ENCODE measurements at places on chromosomes 5 and 9.

- no peak for DNase-seq
These were observed at the start of gene BICD2 for GRCh38 chr9:92764381-92764987. Gene BICD2, minus strand, starts transcription at chr9:92764833. Its CDS starts 89 bp downstream, at chr9:92764744.

- no peak for DNase-seq
These were observed 637.6 kb upstream of the SGCD start for GRCh38 chr5:155689406-155689805.

DNA sequence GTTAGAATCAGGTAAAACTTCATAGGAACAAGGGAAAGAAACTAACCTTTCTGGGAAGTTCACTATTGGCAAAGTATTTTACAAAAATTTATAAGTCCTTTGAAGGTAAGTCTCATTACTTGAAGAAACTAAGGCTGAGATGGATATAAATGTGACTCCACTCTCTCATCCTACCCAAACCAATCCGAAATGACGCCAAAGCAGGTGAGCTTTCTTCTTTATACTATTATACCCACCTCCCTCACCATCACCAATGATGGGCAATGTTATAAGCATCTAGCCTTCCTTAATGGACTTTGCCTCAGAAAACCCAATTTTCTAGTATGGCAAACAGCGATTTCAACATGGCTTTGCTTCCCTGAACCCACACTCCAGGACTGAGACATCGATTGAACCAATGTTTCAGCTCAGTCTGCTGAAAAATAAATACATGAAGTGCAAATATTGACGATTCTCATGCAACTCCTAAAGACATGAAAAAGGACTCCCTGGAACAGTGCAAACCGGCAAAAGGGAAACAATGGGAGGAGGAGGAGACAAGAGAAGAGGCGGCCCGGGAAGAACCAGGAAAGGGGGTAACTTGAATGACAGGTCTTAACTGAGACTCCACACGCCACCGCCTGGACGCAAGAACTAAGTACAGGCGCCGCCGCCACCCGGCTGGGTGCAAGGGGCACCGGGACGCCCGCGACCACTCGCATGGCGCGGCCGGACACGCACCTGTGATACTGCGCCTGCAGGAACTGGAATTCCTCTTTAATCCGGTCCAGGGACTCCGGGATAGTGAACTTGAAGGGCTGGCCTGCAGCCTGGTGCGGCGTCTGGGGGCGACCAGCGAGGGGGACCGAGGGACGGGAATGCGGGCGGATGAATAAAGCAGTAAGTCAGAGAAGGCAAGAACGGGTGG, 2.5 kb downstream of the TLE1 start:
- no peak for DNase-seq

- no peak for DNase-seq
These were observed 113.3 kb downstream of the MARCHF11 start for GRCh38 chr5:16066320-16066719.

DNA sequence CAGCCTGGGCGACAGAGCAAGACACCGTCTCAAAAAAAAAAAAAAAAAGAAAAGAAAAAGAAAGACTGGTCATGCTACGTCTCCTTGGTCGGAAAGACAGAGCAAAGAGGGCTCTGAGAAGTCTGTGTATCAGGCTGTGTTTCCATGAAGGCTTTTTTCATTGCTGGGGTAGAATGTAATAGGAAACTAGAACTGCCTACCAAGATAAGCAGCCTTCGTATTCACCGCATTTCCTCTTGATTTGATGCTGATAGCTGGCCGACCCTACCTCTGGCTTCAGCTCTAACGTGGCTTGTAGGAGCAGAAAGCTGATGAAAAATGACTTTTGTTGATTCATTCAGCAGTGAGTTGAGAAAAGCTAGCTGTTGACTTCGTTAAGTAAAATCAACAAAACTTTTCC, 17.4 kb downstream of the SLC1A3 start:
- DNase-seq: no peak

DNA sequence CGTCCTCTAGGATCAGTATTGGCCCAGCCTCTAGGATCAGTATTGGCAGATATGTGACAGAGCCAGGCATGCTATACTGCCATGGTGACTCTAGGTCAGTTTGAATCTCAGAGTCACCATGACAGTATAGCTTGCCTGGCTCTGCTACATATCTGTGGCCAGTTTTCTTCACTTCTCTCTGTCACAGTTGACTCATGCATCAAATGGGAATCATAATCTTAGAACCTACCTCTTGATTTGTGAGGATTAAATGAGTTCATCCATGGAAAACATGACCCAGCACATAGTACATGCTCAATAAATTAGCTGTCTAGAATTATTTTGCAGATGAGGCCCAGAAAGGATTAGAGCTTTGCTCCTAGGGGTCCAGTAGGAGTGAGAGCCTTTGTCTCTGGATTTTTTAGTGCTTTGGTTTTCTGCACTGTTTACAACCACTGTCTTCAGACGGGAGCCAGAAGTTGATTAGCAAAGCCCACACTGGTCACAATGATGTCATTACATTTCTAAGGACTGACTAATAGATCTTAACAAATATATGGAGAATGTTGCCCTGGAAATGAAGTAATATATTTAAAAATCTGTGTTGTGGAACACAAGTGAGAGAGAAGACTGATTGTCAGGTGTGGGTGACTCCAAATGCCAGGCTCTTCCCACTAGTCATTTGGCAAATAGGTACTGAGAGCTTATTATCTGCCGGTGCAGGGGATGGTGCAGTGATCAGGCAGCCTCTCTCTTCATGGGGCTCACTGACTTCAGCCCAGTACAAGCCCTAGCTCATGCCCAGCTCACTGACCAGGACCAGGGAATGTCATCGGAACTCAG, 76.0 kb downstream of the COL15A1 start:
- no peak for DNase-seq

GRCh38 chr5:31095796-31096195, 97.7 kb upstream of the CDH6 start:
- DNase-seq: no peak

DNA sequence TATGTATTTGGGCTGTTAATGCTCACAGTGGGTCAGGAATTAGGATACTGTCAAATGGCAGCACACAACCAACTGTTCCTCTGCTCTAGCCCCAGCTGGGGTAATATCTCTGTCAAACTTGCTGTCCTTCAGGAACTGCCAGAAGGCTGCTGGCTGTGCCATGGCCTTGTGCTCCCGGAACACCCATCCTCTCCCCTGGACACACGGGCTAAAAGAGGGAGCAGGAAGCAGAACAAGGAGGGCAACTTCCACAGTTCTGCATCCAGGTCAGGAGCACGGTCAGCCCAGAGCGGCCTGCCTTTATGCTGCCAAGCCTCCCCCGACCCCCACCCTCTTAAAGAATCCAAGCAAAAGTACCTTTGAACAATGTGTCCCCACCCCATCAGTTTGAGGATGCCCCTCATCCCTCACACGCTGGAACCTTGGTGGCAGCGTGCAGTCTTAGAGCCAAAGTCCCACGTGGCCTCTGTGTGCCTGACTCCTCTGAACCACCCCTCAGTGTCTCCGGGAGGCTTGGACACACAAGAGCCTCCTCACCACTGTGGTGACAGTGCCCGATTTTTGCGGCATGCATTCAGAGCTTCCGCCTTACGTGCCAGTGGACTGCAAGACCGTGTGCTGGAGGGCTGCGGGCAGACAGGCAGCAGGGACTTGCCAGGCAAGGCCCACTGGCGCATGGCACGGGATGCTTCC, 60.8 kb downstream of the PSMB7 start:
- DNase-seq: no peak

- no peak for DNase-seq
These were observed 322.4 kb downstream of the TMEM167A start for GRCh38 chr5:82754759-82755158.

DNA sequence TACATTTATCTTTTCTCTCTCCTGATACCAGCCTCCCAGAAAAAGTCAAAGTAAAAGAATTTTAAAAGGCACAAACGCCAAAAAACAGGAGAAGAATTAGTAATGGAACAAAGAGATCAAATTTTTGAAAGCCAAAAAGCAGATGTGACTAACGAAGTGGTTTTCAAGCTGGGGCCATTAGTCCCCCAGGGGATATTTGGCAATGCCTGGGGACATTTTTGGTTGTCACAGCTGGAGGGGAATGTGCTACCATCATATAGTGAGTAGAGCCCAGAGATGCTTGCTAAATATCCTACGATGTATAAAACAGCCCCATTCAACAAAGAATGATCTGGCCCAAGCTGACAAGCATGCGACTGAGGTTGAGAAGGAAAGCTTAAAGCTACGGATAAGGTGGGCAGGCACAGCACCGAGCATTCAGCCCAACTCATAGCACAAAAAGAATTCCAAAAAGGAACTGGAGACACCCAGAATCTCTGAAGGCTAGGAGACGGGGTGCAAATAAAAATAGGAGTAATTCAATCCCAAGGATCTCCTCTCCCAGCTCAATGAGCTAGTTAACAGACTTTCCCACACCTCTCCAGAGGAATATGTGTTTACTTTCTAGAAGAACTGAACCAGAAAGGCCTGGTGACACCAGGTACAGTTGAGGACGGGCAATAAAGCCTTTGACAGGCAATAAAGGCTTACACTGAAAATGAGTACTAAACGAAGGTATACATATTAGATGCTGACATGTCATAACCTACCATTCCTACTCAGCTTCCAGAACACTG, 269.0 kb downstream of the DENND1A start:
- DNase-seq: no peak

GRCh38 chr9:92384375-92384774, 20.0 kb downstream of the OGN start:
- DNase-seq: no peak

DNA sequence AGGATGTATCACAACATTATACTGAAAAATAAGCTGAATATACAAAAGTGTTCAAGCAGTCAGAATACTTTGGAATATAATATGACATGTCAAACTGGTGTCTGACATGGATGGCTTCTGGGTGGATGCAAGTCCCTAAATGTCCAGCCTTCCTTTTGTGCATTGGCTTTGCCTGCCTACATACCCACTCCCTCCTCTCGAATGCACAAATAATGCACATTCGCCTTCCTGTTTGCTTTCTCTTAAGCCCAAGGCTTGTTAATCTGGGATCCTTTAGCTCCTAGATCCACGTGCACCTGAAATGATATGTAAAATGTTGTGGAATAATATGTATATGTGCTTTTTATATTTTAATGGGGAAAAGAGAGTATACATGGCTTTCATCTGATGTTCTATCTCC, 12.9 kb upstream of the NPR2 start:
- DNase-seq: no peak

- no peak for DNase-seq
These were observed 44.2 kb upstream of the GNPDA1 start for GRCh38 chr5:142056816-142057696.

- DNase-seq: no peak
These were observed 47.0 kb downstream of the KIF24 start for GRCh38 chr9:34282096-34282495.
